ENCODE measurements at places on chromosomes 2 and 18.

DNA sequence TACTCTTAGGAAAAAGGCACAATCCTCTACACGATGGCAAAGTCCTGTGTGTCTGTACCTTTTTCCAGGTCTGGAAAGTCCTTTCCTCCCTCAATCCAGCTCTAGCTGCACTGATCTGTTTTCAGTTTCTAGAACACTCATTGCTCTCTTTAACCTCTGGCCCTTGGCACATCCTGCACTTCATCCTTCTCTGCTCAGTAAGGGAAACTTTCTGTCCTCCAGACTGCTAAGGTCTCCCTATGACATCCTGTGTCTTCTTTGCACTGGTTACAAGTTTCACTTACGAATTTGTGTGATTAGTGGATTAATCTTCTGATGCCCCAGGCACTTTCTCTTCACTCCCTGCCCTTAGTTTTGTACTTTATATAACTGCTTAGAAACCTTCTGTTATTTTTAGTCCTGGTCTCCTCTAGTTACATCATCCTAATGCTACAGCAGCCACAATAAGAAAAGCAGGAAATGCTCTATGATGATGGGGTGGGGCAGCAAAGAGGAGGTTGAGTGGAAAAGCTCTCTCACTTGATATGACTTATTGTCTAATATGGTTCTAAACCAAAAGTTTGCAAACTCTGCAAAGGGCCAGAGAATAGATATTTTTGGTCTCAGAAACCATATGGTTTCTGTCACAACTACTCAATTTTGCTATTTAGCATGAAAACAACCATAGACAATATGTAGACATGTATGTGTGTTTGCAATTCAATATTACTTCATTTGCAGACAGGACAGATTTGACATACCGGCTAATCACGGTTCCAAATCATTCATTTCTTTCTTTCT lies 568.2 kb downstream of the THSD7B start:
- peak; percentile 36 for DNase-seq

DNA sequence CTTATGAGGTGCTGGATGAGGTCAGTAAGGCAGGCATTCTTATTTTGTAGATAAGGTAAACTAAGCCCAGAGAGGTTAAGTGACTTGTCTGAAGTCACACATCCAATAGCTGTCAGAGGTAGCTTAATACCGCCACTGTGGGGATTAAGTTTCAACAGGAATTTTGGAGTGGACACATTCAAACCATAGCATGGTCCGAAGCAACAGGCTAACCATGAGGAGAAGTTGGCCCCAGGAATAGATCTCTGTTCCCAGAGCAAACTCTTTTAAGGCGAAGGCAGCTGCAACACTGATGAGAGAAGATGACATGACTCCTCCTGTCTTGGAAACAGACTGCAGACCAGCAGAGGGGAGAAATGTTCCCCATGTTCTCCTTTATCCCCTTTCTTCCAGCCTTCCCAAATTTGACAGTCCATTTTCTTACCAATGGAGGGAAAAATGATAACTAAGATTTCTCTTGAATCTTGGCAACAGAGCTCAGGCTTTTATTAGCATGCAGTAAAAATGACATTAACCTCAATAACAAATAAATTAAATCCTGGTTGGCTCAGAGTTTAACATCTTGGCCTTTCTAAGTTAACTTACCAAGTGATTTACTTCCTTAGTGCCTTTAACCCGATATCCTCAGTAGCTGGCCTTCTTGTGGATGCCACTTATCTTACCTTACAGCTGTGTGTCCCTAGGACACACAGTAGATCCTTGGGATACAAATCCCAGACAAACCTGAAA lies 67.9 kb upstream of the STPG4 start:
- DNase-seq, result no peak

DNA sequence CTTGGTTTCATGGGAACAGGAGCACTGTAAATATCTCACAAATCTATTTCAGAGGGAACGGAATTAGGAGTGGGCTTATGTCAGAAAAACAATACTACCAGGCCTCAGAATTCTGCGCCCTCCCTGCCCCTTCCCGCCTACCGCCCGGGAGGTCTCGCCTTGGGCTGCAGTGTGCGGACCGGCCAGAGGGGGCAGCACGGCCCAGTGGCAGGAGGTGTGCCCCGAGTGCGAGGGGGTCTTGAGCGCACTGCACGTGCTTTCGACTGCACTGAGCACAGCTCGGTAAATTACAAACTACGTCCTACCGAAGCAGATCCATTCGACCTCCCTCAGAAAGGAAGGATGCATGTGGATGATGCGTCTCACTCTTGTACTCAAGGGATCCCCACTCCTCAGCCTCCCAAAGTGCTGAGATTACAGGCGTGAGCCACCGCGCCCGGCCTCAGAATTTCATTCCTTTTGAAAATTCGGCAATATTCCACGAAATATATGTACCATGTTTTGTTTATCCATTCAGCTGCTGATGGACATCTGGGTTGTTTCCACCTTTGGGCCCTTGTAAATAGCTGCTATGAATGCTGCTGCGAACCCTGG lies 297.0 kb downstream of the BCL2 start:
- no peak for DNase-seq

DNA sequence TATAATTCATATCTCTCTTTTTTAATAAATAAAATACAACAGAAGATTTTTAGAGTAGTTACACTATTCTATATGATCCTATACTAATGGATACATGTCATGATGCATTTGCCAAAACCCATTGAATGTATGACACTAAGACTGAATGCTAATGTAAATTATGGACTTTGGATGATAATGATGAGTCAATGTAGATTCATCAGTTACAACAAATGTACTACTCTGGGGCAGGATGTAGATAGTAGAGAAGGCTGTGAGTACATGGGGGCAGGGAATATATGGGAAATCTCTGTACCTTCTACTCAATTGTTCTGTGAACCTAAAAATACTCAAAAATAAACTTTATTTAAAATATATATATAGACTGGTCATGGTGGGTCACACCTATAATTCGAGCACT lies 45.6 kb upstream of the NEDD4L start:
- DNase-seq, result peak; percentile 14

DNA sequence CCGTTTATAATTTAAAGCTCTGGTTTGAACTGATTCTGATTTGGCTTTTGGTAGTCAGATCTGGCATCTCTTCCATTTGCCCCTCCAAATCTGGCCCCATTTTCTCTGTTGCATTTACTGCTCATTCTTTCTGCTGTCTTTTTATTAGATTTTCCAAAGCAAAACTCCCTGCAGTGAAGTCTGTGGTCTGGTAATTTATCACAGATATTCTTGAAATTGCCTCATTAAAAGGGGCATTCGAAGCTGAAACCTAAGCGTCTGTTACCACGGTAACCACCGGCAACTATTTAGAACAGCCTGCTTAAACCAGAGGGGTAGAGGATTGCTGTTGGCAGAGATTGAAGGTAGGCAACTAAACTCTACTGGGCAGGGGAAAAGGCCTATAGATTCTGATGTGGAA lies 111.5 kb upstream of the UPP2 start:
- DNase-seq, result no peak

DNA sequence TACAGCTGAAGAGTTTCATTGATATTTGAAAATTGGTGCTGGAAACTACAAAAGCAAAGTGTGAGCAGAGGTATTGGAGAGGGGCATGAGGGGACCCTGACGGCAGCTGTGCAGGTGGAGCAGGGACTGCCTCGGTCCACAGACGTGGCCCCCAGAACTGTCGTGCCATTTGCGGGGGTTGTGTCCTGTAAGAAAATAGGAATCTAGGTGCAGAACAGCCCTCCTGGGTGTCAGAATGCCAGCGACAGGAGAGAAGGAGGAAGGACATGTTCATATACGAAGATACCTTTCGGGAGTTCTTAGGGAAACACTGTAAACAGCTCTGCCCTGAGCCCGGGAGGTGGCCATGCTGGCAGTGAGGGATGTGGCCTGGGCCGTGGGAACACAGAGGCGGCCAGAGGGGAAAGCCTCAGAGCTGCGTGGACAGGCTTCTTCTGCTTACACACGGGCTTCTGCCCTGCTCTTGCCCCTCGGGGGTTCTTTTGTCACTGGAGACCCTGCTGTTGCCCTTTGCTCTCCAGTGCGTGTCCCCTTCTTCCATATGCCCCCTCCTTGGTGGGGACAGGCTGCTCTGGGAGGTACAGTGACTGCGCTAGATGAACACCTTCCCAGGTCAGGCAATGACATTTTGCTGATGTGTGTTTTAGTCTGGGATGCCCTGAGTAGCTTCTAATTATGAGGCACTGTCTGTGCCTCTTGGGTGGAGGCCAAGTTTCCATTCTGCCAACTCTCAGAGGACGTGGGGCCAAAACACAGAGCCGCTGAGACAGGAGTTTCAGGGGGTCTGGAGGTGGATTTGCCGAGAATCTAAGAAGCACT lies 81.9 kb upstream of the TXNDC2 start:
- no peak for DNase-seq

DNA sequence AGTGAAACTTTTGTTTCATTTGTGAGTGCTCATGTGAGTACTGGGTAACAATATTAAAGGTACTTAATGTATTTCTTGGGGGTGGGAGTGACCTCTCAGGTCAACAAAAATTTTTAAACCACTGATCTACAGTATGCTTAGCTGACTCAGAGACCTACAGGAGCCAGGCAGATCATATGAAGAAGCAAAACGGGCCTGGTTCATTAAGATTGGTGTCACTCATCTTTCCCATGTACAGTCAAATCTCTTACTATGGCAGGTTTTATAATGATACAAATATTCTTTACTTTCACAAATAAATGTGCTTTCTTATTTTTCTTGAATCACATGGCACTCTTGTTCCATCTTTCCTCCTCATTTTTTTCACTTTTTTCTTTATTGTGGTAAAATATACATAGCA lies 7.7 kb upstream of the TMSB10 start:
- no peak for DNase-seq

- no peak for DNase-seq
Observed at GRCh38 chr2:223725986-223726970, 111.1 kb downstream of the AP1S3 start.

- no peak for DNase-seq
Observed at GRCh38 chr2:52428224-52428623, 1339.4 kb upstream of the CHAC2 start.

GRCh38 chr18:72799106-72799505 lies 68.7 kb downstream of the NETO1 start:
- DNase-seq, result peak; percentile 6

- no peak for DNase-seq
Observed at GRCh38 chr2:15798701-15799431, 141.5 kb upstream of the MYCN start.

- DNase-seq, result no peak
Observed at GRCh38 chr2:175017618-175018414, 12.6 kb upstream of the CHN1 start.

DNA sequence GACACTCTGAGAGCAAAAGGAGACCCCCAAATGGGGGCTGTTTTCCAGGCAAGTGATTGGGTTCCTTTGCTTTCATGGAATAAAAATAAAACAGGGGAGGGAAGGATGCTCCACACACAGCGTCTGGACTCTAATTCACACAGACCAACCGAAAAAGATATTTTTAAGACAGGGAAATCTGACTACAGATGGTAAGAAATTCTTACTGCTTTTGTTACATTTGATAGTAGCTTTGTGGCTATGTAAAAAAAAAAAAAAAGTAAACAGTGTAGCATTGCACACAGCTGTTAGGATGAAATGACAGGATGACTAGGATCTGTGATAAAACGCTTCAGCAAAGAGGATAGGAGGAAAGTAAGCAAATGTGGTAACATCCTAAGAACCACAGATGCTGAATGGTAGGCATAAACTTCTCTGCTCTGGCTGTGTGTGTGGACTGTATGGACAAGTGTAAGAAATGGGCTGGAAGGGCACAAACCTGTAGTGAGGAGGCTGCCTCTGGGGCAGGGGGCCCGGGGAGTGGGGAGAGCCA lies 207.6 kb downstream of the ANAPC1 start:
- DNase-seq, result no peak

- no peak for DNase-seq
Observed at GRCh38 chr18:40493316-40493715, 1461.7 kb upstream of the PIK3C3 start.

- no peak for DNase-seq
Observed at GRCh38 chr18:63528863-63529492, 13.2 kb upstream of the SERPINB12 start.

GRCh38 chr2:10252661-10253060 lies 50.0 kb upstream of the HPCAL1 start:
- DNase-seq, result no peak

GRCh38 chr2:177693658-177694339 lies 301.2 kb downstream of the AGPS start:
- DNase-seq, result no peak

DNA sequence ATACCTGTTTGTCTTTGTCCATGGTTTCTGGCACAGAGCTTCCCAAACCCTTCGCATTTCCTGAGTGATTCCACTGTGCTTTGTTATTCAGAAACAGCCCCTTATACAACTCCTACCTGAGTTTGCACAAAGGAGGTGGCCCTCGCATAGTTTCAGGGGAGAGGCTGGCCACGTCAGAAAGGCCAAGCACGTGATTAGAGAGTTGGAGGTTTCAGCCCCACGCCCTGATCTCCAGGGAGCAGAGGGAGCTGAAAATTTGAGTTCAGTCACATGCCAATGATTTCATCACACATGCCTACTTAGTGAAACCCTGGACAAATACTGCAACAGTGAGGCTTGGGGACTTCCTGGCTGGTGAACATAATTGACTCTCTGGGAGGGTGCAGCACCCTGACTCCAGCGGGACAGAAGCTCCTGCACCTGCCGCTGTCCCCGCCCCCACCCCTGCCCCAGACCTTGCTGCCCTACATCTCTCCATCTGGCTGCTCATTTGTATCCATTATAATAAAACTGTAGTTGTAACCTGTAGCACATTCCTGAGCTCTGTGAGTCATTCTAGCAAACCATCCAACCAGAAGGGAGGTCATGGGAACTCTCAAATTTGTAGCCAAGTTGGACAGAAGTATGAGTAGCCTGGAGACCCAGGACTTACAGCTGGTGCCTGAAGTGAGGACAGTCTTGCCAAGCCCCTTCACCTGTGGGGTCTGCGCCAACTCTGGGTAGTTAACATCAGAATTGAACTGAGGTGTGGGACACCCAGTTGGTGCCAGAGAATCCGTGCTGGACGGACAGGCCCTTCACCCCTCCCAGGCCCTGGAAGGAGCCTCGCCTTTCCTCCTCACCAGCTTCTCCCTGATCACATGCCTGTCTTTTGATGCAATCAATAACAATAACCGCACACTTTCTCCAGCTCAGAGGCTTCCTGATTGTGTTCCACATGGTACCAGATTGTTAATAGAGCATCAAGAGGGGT lies 224.3 kb downstream of the ANAPC1 start:
- peak; percentile 80 for DNase-seq

GRCh38 chr2:12918835-12919445 lies 202.2 kb downstream of the TRIB2 start:
- peak; percentile 49 for DNase-seq

DNA sequence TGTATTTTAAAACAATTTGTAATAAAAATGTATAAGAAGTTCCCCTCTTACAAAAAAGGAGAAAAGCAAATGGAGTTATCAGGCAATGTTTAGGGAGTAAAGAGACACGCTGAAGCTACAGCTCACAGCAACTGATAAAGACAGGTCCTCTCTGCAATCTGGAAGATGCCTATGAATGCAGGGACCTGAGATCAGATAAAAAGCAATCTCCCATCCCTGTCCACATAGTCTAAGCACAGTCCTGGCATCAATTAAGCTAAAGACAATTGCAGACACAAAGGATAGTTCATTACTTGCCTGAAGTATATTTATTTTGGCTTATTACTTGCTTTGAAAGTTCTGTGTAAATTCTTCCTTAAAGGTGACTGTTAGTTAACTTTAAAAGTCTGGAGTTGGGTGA lies 5.0 kb downstream of the EIF2AK3 start:
- no peak for DNase-seq

GRCh38 chr2:46326231-46326980 lies 29.2 kb downstream of the EPAS1 start:
- DNase-seq, result no peak

GRCh38 chr2:55213822-55214221 lies 18.3 kb downstream of the CLHC1 start:
- DNase-seq, result no peak
